ENCODE measurements at places on chromosomes 3 and 15.

DNA sequence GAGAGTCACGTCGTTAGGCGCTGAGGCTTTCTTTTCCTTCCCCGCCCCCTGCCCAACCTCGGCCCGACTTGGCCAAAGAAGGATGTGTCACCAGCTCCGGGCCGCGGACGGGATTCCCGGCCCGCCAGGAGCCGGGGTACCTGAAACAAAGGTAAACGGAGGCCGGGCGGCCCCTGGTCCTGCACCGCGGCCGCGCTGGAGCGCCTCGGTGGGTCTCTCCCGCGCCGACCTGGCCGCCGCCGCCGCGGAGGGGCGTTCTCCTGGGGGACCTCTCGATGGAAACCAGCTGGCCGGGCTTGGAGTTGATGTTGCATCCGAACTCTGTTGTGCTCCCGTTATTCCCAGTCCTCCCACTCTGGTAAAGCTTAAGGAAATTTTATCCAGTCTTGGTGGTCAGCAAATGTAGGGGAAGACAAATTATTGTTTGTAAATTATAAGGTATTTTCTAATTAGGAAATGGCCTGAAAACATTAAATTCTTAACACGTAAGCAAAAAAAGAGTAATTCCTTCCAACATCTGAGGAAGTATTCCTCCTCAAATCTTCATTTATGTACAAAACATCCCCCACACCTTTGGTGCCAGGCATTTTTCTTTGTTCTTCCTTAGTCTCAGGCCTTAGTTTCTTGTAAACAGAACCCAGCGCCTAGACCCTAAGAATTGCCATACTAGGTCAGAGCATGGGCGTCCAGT, 888 bp downstream of the PPP2R3A start:
- DNase-seq = no peak

DNA sequence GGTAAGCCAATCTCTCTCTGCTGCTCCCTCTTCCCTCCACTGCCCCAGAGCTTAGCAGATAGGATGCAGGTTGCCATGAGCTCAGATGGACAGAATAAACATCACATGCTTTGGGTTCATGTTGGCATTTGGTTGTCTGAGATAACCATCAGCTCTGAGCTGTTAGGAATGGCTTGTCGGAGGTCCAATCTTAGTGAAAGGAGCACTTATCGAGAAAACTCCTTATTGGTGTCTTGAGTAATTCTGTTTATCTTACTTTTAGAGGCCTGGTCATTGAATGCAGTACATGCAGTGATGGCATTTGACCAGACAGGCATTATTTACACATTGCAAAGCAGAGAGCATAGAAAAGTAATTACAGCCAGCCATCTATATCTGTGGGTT, 99.7 kb downstream of the CEMIP start:
- no peak for DNase-seq

- DNase-seq = no peak
Observed at GRCh38 chr3:190031887-190032752, 88.6 kb downstream of the P3H2 start.

DNA sequence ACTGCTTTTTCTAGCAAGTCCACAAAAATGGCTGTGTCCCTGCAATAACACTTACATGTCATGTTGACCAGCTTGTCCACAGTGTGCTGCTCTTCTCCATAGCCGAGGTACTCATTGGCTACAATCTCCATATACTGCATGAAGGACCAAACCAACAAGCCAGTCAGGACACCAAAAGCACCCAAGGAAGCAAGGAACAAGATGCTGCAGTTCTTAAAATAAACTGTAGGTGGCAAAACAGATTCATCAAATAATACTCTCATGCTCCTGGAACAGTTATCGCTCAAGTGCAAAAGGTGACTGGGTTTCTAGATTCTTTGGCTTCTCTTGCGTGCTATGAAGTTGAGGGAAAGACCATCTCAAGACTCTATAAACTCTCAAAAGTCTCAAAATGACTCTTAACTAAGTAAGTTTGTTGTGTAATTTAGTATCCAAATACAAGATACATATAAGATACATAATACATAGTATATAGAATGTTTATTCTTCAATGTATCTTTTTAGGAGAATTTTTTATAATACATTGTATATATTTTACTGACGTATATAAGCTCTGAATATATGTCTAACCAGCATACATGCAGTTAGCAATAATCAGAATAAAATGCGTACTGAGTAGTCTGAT, 57.0 kb downstream of the NEK10 start:
- no peak for DNase-seq

DNA sequence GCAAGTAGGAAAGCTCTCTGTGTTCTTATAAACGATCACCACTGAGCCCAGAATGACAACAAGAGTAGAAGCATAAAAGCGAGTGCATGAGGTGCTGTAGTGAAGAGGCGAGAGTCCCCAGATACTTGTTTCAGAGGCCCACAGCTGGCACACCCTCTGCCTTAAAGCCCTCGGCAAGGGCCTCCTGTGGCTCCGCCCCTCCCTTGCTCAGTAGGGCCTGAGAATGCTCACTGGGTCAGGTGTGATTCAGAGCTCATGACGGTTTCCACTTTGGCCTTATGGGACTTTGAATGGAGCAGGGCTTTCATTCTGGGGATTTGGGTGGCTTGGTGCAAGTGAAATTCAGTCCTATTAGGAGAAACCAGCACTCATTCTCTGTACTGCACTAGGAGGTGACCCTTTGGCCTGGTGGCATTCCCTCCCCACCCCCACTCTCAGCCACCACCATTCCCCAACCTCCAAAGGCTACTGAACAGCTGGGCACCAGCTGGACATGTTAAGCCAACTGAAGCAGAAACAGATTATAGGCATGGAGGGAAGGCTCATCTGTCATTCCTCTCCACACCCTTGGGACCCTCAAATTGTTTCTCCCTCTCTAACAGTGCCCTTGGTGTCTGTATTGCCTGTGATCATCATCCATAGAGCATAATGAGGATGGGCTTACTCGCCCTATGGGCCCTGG, 109.6 kb upstream of the CTDSPL start:
- no peak for DNase-seq

DNA sequence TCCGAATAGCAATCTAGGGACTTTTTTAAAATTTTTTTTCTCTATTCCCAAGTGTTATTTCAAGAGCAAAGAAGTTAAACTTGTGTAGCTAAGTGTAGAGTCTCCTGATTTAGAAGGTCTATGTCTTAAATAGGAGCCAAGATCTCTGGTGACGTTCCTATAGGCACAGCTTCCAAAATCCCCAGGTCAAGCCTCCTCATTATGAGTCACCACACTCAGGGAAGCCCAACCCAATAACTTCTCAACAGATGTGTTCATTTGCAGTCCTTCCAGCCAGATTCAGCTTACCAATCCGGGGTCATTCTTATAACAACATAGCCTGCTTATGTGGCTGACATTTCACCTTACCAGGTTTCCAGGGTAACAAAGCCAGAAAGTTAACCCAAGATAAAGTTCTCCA, 270.3 kb downstream of the IL5RA start:
- no peak for DNase-seq

DNA sequence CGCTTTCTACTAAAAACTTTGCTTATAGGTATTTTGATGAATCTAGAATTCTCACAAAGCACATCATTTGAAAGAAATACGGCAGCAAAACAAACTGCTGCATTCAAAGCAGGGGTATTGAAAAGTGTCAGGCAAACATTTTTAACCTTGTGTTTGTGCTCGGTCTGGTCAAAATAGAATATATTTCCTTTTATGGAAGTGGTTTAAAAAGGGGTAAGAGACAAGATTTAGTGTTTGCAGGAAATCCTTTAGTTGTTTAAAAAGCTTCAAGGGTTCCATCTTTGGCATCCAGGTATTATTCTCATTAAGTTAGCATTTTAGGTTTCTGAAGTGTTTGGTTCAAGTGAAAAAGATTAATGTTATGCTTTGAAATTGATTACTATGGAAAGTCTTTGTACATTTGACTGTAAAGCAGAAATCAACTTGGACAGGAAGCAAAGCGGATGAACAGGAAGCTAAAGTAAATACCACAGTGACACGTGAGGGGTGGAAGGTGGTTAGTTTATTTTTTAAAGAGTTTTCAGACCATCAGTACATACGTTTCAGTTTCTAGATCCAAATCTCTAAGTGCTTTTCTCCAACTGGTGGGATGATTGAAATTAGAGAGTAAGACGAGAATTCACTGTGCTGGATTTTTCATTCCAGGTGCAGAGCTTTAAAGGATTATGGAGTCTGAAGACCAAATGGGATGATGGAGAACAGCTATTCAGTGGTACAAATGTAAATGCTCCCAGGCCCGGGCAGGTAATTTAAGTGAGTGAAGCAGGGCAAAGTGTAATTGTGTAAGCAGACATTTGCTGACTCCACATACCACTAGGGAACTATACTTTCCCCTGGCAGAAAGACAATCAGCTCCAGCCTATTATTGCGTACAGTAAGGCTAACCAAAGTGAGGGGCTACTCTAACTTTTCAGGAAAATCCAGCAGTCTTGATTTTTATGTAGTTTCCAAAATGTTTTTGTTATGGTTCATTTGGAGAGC, 341.8 kb upstream of the TBL1XR1 start:
- DNase-seq = no peak

DNA sequence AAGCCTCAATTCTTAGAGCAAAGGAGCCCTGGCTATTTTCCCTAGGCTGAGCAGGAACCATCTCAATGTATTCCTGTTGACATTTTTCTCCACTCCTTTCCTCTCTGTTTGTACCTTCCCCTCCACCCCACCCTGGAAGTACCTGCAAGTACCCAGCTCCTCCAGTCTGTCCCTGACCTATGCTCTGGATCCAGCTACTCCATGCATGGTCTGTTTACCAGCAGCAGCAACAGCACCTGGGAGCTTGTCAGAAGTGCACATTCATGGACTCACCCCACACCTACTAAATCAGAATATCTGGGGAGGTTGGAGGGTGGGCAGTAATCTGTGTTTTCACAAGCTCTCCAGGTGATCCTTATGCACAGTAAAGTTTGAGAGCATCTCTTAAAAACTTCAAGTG, 240.7 kb upstream of the UMPS start:
- no peak for DNase-seq

- DNase-seq = no peak
Observed at GRCh38 chr3:87260270-87260669, 16.1 kb downstream of the POU1F1 start.

All from cardiac septum (tissue), 1 donor.